T-helper 9 cell (primary cell): ENCODE measurements at places on chromosomes 6 and 20.

- DNase-seq = no peak
Observed at GRCh38 chr6:138229072-138229471, 10.8 kb upstream of the PBOV1 start.

- DNase-seq = no peak
Observed at GRCh38 chr20:44730441-44730840, 15.2 kb upstream of the KCNK15 start.

- peak; percentile 56 for DNase-seq
Observed at GRCh38 chr6:155327326-155328073, 13.2 kb upstream of the TFB1M start.

- no peak for DNase-seq
Observed at GRCh38 chr20:63765902-63766301, 26.3 kb downstream of the SLC2A4RG start.

GRCh38 chr6:151242420-151242861 lies 2.7 kb downstream of the AKAP12 start:
- no peak for DNase-seq
